ENCODE measurements at places on chromosomes 4 and X.

GRCh38 chrX:15816886-15817285, 26.6 kb downstream of the ZRSR2 start:
- no peak for DNase-seq

DNA sequence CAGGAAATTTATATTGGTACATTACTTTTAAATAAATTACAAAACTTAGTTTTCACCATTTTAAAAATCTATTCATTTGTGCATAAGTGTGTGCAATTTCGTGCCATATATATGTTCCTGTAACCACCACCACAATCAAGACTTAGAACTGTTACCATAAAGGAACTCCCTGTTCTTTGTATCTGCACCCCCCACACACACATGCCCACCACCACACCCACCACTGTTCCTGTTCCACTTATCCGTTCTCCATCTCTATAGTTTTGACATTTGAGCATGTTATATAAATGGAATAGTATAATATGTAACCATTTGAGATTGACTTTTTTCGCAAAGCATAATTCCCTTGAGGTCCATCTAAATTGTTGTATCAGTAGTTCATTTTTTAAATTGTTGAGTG, 73.7 kb downstream of the TAF1 start:
- no peak for DNase-seq

DNA sequence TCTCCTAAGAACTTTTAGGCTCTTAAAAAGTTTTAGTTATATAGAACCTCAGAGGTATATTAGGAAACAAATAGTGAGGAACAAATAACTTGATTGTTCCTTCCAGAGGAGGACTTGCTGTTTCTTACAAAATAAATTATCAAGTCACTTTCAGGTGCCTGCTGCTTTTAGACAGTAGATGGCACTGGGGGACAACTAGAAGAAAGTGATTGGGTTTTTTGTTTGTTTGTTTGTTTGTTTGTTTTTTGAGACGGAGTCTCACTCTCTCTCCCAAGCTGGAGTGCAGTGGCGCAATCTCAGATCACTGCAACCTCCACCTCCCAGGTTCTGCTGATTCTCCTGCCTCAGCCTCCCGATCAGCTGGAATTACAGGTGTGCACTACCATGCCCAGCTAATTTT, 35.4 kb upstream of the CDKL5 start:
- DNase-seq, result no peak

DNA sequence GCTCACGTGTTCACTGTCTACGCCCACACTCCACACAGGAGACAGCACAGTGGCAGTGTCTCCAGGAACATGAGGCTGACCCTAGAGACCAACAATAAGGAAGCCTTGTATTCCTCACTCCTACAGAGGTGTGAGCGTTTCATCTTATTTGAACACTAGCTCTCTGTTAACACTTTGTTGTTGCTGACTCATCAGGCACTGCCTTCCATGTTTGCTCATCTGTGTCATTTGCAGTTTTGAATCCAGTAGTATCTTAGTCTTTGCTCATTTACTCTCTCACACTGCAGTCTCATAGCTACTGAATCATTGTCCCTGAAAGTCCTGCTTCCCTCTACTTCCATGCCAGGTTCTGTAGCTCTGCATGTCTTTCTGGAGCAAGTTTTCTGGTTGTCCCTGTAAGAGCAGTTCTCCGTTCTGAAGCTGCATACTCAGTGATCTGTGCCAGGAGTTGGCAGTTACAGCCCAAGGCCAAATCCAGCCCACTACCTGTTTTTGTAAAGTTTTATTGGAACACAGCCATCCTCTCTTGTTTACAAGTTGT, 80.3 kb upstream of the DCLK2 start:
- no peak for DNase-seq

GRCh38 chrX:48966796-48967579, 4.7 kb downstream of the KCND1 start:
- no peak for DNase-seq

- no peak for DNase-seq
Observed at GRCh38 chrX:109732017-109732801, 848 bp downstream of the ACSL4 start.

DNA sequence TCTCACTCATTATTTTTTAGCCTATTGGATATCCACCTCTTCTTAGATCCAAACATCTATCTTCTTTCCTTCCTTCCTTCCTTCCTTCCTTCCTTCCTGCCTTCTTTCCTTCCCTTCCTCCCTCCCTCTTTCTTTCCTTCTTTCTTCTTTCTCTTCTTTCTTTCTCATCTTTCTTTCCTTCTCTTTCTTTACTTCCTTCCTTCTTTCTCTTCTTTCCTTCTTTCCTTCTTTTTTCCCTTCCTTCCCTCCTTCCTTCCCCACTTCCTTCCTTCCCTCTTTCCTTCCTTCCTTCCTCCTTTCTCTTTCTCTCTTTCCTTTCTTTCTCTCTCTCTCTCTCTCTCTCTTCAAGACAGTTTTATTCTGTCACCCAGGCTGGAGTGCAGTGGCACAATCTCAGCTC, 1239.8 kb downstream of the PCDH7 start:
- DNase-seq, result no peak

DNA sequence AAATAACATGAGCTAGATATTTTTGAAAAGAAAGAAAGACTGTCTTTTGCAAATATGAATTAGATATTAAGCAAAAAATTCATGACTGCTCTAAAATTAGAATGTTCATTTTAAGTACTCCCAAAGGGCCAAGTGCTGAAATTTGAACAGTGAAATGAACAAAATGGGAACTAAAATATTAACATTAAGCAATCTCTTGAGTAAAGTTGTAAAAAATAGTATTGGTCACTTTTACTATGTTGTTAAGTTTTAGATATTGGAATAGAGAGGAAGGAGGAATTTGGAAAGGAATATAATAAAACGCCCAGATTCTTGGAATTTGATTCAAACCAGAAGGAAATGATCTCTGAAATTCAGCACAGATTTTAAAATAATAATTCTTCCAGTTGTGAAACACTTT, 125.9 kb upstream of the ANK2 start:
- no peak for DNase-seq

GRCh38 chr4:178556796-178557195, 1114.6 kb upstream of the AGA start:
- no peak for DNase-seq

- no peak for DNase-seq
Observed at GRCh38 chr4:184655889-184656869, 6.6 kb downstream of the PRIMPOL start.

DNA sequence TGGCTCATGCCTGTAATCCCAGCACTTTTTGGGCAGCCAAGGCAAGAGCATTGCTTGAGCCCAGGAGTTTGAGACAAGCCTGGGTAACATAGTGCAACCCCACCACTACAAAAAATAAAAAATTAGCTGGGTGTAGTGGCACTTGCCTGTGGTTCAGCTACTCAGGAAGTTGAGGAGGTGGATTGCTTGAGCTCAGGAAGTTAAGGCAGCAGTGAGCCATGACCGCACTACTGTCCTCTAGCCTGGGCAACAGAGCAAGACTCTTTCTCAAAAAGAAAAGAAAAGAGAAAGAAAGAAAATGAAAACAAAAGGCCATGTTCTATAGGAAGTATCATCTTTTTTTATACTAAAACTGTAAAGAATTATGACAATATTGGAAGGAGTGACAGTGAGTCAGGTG, 38.5 kb downstream of the NEK1 start:
- DNase-seq, result no peak

GRCh38 chrX:123682186-123682585, 50.7 kb downstream of the THOC2 start:
- no peak for DNase-seq

DNA sequence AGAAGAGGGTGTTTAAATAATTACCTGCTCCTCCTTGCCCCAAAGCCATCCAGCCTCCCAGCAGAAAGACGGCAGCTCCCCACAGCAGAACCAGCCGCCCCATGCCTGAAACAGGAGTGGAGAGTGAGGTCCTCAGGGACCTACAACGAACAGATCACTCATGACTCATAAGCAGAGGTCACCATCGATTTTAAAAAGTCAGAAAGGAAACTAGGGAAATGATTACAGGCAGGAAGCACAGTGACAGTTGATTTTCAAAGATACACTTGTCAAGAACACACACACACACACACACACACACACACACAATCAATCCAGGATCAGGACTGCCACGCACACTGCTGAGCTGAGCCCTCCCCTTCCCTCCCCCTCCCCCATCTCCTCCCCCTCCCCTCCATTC, at the start of gene CRLF2:
CRLF2 (minus strand) TSS at position 118 of the 400 bp plus-strand sequence; CDS start at position 103, 15 bp downstream.
- no peak for DNase-seq

DNA sequence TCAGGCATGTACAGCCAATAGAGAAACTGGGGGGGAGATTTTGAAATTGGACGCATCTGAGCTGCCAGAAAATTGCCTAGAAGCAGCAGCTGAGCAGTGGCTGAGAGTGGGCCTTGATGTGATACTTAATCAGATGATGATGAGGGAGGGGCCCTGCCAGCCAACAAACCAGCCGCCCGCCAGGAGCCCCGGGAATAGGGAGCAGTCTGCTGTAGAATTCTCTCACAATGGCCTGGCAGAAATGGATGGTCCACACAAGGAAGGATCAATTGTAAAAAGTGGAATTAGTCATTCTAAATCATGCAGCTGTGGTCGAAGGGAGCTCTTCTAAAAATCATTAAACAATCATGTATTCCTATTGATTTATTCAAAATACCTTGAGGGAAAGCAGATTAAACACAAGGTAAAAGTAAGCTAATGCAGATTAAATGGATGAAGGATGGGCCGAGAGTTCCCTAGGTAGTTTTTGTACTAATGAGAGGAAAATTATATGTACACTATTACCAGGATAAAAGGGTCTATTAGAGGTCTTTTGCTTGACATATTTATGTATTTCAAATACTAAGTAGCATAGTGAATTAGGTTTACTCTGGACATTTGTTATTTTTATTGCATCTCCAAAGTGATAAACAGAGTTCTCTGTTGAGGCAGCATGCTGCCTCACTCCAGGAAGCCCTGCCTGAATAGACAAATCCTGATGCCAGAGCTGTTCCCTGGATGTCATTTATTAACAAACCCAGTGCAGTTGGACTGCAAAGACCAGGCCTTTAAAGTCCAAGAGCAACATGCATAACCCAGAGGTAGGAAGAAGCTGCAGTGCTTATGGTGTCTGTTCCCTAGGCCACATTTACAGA, 91.3 kb downstream of the NKX6-1 start:
- no peak for DNase-seq

DNA sequence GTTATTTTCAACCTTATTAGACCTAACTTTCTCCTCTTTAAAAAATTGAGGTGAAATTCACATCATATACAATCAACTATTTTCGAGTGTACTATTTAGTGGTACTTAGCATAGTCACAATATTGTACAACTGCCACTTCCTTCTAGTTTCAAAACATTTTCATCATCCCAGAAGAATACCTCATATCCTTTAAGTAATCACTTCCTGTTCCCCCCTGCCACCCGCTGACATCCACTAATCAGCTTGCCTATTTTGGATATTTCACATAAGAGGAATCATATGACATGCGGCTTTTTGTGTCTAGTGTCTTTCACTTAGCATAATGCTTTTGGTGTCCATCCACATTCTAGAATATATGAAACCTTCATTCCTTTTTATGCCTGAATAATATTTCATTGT, 10.0 kb upstream of the PPA2 start:
- DNase-seq, result no peak

DNA sequence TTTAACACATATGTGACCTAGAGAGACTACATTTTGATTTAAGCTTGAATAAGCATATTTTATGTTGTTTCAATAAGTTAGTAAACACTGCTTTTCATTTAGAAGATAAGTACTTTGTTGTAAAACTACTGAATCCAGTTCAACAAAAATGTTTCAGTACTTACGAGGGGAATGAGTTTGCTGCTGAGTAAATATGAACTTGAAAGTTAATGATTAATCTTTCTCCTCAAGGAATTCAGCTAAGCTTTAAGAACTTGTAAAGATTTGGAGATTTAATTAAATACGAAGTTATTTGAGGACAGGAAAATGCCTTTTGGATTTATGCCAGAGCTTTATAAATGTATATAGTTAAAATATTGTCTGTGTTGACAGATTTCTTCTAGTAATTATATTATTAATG, 933.0 kb upstream of the LCORL start:
- DNase-seq, result no peak
